ENCODE measurements at places on chromosomes 1 and 21. TPM values are rescaled to one million over a fixed set of nuclear protein-coding genes. Genes with fewer than 3 reads are reported as not detected.

CLCN6 gene
- 51.3 TPM for total RNA-seq

CNST gene
- 27.2 TPM for total RNA-seq

- no peak for DNase-seq
Measured at GRCh38 chr1:184696403-184696802, 58.3 kb downstream of the EDEM3 start.

GRCh38 chr1:17185485-17185860 is 19.5 kb upstream of the PADI1 start:
- no peak for DNase-seq

CLCA1 gene
- not detected for total RNA-seq

GRCh38 chr1:116310180-116310579 is 62.9 kb upstream of the ATP1A1 start:
- DNase-seq = no peak

GRCh38 chr1:150909585-150910180 is 16.5 kb upstream of the SETDB1 start:
- peak; percentile 26 for DNase-seq

TEX38 gene
- not detected for total RNA-seq

SERINC2 gene
- 8.6 TPM for total RNA-seq

Data from OCI-LY7 (cell line).